ENCODE measurements at places on chromosomes 16 and 17. TPM values are rescaled to one million over a fixed set of nuclear protein-coding genes. Genes with fewer than 3 reads are reported as not detected.

Gene PRR35
- not detected for total RNA-seq

Gene NR1D1
- total RNA-seq: 5.5 TPM

Gene NEUROD2
- not detected for total RNA-seq

DNA sequence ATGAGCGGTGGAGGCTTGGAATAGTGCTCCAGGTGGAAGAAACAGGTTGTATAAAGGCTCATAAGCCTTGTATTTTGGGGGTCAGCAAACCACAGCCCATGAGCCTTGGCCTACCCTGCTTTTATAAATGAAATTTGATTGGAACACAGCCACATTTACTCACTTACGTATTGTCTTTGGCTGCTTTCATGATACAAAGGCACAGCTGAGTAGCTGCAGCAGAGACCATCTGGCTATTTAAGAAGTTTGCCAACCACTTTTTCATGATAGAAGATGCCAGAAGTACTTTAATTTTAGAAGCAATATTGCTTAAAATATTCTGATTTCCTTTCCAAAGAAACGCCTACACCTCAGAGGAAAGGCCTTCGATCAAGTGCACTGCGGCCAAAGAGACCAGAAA lies 73.8 kb downstream of the C17orf58 start:
- no peak for DNase-seq

Gene HIGD1B
- total RNA-seq: not detected

Gene RNF135
- total RNA-seq: 10.4 TPM

DNA sequence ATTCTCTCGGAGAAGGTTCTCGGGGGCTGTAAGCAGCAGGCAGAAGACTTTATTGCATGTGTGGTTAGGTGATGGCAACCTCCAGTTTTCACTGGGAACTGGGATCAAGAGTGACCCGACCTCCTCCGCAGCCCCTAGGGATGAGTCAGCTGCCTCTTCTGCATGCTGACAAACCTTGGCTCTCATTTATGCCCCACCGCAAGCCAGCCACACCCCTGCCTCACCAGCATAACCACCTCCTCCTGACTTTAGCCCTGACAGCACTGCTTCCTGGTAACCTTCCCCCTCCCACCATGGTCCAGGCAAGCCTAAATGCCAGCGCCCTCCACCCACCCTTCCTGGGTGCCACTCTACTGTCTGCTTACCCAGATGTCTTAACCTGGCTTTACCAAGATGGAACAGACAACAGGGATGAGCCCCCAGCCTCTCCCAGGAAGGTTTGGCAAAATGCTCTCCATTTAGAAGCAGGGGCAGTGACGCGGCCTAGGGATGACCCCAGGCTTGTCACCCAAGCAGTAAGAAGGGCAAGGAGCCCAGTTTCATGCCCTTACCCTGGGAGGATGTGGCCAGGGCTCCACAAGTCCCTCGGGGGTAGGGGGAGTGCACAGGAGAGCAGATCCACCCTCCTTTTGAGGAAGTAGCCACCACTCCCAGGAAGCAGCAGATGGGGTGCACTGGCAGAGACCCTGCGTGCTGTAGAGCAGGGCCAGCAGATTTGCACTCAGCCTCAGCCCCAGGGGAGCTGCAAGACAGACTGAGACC lies 73.5 kb downstream of the GOSR1 start:
- peak; percentile 88 for DNase-seq

Gene ZNF48
- 5.2 TPM for total RNA-seq

- no peak for DNase-seq
Observed at GRCh38 chr16:77989846-77990245, 32.5 kb upstream of the CLEC3A start.

DNA sequence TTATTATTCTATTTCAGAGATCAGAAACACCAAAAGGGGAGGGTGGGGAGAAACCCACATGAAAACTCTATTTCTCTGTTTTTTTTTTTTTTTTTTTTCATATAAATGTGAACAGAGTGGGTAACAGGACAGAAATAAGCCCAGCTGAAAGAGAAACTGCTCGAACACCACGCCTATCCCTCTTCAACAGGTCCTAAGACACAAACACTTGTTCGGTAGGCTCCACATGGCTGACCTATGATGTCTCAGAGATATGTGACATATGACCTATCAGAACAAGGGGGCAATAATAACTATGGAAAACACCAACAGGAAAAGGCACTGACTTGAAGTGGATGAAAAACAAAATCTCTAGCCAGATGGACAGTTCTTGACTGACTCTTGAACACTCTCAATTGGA lies 44.8 kb downstream of the PARN start:
- no peak for DNase-seq

- DNase-seq: no peak
Observed at GRCh38 chr17:39861235-39861634, 2.9 kb downstream of the IKZF3 start.

DNA sequence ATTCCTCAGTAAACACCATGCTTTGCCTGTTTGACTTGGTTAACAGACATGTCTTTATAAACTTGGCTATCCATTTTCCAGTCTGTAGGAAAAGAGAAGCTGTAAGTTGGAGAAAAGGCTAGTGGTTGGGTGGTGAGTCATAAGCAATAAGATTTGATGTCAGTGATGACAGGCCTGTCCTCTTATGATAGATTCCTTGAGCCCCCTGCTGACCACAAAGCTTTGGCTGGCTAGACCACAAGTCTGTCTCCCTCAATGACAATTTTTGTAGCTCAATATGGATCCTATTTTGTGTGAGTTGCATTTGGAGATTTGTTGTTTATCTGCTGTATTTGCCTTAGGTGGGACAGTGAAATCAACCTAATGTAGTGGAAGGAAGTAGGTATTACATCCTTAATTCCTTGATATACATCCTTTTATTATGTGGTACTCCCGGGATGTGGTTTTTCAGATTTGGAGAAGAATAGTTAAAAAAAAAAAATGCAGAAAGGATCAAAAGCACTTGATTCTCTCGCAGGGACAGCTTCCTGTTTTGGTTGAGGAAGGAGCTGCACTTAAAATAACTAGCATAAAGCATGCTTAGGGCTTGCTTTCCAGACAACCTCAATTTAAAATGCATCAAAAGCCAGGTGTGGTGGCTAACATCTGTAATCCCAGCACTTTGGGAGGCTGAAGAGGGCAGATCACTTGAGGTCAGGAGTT lies 67.4 kb downstream of the SIAH1 start:
- DNase-seq: peak; percentile 86

- peak; percentile 77 for DNase-seq
Observed at GRCh38 chr17:7329997-7330637, 982 bp upstream of the NEURL4 start.

Gene PRSS8
- total RNA-seq: not detected

Measured in RPMI7951 (cell line).